Activated CD4-positive, alpha-beta T cell treated with anti-CD3 and anti-CD28 coated beads, Interleukin-2, amount 10 ng/mL, durations not matched to agents 7 days and 5 days (primary cell): ENCODE measurements at places on chromosomes 6 and 20. TPM values are rescaled to one million over a fixed set of nuclear protein-coding genes. Genes with fewer than 3 reads are reported as not detected.

DNA sequence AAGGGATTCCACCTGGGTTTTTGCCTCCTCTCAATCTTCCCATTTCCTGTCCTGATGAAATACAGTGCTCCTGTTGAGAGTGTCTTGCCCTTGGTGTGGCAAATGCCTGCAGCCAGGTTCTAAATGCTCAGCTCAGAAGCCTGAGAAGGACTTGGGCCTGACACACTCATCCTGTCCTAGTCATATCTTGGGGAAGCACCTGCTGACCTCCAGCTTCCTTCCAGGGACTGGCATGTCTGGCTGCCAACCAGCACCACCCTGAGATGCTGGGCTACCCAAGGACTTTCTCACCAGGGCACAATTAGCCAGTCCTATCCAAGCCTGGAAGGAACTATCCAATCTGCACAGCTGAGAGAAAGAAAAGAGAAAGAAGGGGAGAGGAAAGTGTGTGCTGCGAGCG lies 43.4 kb downstream of the LRFN2 start:
- DNase-seq, result no peak

DNA sequence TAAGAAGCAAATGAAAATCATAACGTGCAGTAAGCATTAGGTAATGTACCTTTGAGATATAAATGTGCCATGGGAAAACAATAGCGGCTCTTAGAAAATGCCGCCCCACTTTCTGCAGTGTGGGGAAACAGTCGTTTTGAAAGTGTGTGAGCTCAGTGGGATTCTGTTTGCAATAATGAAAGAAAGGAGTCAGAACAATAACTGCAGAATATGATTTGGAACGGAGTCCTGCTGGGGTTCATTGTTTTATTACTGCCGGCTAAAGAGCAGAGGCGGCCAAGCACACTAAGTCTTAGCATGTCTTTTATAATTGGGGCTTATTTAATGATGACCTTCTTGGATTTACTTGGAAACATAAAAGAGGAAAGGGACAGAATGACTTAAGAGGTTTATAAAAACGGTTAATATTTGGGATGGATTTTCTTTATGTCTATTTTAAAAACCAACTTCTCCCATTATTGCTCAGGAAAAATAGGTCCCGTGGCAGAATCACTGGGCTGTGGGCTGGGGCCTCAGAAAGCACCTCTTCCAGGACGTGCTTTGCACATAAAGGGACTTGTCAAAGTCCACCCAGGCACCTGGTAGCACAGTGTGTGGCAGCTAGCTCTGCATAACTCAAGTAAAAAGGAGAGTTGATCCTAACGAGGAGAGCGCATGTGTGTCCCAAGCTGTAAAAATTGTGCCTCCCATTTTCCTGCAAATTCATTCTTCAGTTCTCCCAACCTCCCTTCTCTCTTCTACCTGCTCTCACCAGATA lies 44.0 kb upstream of the SLC22A16 start:
- DNase-seq, result no peak

- DNase-seq, result no peak
These were observed 23.6 kb downstream of the IL17A start for GRCh38 chr6:52209770-52210169.

GRCh38 chr6:89483111-89483720 lies 50.3 kb downstream of the ANKRD6 start:
- DNase-seq, result no peak

DNA sequence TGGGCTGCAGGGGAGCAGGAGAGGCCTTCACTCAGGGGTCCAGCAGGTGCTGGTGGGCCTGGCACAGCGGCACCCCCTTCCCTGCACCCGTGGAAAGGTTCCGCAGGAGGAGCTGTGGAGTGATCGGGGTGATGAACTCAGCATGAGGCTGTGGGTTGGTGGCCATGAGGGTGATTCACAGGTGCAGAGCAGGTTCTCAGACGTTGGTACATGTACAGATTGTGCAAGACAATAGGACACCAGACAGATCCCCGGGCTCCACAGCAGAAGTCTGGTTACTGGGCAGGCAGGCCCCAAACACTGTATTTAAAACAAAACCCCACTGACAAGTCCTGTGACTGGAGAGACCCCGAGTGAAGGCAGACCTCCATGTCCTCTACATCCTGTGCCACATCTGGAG lies 151.6 kb upstream of the CDH4 start:
- no peak for DNase-seq

- no peak for DNase-seq
These were observed 72.8 kb downstream of the CD83 start for GRCh38 chr6:14190191-14190928.

- no peak for DNase-seq
These were observed 445.3 kb upstream of the FLRT3 start for GRCh38 chr20:14782731-14783130.

DNA sequence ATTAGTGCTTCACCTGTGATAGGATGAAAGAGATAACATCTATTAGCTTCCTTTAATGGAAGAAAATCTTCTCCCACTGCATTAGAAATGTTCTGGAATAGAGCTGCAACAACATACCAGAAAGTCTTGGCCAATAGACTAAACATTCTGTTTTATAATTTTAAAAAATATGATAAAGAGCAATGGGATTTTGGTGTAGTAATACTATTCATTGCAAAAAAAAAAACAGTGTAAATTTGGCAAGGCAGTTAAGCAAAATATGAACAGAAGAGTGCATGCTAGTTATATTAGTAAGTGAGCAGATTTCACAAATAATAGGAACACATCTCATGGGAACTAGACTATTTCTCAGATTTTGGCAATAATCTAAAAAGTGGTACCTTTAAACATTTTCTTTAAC lies 43.3 kb downstream of the SOX4 start:
- DNase-seq, result no peak

DNA sequence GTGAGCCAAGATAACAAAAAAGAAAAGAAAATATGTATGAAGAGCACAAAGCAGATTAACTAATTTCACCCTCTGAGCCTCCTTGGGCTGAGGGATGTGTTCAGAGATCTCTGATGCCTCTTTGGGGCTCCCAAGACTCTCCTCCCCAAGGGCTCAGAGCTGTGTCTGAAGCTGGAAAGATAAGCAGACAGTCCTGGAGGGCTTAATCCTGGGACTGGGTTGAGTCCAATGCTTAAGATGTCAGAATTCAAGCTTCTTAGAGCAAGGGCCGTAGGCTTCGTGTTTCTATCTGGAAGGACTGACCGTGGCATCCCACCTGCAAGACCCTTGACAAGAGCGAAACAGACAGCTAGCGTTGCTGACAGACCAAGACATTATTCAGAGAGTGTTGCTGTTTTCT lies 229.0 kb downstream of the ZMYND8 start:
- no peak for DNase-seq

- no peak for DNase-seq
These were observed 34.1 kb upstream of the LAMA4 start for GRCh38 chr6:112288475-112288874.

Gene MUCL3
- total RNA-seq, result not detected

Gene C2
- total RNA-seq, result 0.57 TPM

Gene ZC3H12D
- 10.7 TPM for total RNA-seq

Gene CCDC170
- not detected for total RNA-seq

Gene PRL
- not detected for total RNA-seq

Gene BPIFB1
- total RNA-seq, result not detected

Gene ZSWIM3
- total RNA-seq, result 6.4 TPM
